ENCODE measurements at places on chromosomes 5 and 9.
A peak's percentile ranks its signal among the peaks of the same experiment; 100 is the strongest.

DNA sequence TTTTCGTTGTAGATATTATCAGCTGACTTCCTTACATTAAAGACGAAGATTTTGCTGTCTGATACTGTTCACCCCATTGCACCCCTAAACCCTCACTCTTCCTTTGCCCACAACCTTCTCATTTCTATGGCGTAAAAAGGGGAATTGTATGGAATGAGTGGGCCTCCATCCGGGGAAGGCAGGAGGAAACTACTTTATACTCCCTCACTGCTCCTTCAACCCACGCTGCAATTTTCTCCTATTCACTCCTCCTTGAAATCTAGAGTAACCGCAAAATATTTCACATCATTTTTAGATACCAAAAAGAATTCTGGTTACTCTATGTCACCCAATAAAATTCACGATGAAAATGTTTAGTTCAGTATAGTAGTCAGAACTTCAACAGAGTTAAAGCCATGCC, 330.8 kb downstream of the DIRAS2 start:
- DNase-seq, result no peak

DNA sequence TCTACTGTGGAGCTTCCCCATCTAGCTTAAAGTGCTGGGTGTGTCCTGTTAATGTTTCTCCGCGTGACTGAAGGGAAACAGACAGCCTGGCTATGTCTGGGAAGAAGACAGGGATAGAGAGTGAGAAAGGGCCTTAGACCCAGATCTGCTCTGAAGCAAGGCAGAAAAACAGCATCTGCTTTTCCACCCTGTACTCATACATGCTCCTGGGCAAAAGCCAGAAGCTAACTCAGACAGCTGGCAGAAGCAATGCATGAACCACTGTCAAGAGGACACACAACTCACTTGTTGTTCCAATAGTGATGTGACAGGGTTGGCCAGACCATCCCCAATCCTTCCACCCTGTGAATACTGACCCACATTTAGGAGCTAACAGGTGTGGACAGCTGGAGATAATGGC, 63.3 kb downstream of the DPYSL3 start:
- no peak for DNase-seq

DNA sequence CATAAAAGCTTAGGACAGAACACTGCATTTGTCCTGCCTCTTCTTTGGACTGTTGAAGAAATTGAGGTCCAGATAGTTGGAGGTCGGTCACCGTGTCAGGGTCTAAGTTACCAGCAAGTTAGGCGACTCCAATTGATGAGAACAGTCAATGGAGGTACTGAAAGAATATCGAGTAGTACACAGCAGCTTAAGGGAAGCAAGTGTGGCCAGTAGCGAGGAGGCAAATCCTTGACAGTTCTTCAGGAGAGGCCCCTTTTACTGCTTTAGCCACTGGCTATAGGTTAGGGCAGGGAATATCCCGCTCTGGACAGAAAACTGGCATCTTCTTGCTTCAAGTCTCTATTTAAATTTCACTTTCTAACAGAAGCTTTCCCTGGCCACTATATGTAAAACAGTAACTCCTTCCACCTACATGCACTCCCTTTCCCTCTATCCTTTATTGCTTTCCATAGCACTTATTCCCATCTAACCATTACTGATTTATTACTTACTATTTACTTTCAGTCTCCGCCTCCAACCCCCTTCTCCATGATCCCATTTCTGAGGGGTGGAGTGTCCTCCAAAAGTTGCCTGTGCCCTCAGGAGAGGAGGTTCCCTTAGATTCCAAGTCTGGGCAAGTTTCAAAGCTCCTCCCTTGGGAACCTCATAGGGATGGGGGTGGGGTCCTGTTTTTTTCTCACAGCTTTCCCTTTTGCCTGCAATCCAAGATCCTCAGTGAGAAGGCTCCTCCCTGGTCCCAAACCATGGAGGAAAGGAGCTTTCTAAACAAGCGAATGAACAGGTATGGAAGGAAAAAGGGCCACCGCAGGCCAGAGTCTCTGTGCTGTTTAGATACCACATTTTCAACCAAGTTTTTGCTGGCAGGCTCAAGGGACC, 4.1 kb upstream of the PRDM6 start:
- no peak for DNase-seq

DNA sequence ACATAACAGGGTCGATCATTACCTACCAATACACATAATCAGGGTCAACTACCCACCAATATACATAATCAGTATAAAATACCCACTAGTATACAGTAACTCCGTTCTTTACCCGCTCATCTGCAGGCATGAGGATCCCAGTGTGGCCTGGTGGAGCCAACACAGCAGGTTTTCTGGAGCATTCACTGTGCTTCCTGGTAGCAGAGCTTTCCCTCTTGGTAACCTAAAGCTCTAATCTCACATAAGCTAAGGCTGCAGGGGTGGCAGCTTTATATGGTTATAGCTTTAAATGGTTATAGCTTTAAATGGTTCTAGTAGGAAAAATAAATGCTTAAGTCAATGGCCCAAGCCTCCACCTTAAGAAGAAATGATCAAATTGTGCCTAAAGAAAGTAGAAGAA, 11.9 kb downstream of the LCN1 start:
- no peak for DNase-seq

DNA sequence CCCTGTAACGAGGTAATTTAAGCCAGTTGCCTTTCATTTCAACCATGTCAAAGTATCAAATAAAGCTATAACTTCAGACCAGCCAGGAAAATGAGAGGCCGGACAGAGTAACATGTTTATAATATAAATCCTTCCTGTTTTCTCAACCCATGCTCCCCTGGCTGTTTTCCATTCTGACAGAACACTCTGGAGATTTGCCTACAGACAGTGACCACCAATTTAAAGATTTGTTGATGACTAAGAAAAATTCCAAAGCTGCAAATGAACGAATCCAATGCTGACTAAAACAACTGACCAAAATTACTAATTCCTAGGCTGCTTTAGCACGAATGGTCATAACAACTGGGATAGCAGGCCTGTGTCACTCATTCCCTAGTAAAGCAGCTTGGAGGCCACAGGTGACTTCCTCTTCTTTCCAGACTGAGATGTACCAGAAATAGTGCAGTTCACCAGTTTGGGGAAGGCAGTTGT, 141.4 kb downstream of the AOPEP start:
- no peak for DNase-seq

DNA sequence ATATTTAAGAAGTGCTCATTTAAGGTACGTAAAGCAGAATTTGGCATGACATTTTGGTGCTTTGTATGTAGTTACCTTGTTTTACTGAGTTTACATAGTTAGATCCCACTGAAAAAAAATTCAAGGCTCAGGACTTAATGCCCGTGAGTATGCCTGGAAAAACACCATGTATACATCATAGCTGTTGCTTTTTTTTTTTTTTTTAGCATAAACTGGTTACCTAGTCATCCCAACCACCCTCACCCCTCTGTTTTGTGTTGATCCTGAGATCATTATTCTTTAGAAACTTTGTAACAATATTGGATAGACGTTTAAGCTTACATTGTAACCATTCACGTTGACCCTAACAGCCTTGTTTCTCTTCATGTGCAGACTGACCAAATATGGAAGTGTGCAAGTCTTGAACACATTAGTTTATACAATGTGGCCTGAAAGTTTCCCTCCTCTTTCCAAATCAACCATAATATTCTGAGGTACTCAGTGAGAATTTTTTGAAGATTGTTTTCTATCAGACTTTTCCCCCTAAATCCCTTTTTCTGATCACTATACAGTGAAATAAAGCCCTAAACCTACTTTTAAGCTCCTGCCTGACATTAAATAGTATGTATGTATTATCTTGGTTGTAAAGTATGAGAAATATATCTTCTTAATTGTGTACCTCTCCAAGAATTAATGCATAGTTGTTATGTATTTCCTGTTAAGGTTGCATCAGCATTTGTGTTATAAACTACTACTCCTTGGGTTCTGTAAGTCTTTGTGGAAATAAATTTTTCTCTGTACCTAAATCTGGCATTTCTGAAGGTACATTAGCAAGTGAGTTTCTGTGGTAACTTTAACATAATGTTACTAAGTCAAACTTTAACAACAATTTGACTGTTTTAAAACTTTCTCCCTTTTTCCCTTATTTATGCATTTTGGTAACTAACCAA, 4.4 kb downstream of the RABGAP1 start:
- no peak for DNase-seq

DNA sequence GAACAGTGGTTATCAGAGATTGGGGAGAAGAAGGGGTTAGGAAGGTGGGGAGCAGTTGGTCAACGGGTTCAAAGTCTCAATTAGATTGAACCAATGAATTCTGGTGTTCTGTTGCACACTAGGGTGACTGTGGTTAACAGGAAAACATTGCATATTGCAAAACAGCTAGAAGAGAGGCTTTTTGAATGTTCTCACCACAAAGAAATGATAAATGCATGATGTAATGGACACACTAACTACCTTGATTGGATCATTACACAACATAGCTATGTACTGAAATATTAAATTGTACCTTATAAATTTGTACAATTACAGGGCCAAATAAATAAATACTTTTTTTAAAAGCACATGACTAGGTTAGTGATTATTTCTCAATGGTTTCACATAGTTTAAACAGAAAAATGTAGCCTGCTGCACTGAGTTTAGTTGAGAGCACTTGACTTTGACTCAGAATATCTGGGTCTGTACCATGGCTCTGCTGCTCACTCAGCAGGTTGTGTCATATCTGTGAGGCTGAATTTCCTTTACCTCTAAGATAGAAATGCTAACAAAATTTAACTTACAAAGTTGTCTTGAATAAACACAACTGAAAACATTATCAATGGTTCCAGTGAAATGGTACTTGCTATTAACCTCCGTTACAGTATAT, 30.4 kb downstream of the NUDT12 start:
- DNase-seq, result no peak

- no peak for DNase-seq
These were observed 978 bp upstream of the RGS14 start for GRCh38 chr5:177356746-177357145.

- no peak for DNase-seq
These were observed 144.7 kb upstream of the SHB start for GRCh38 chr9:38213631-38214299.

GRCh38 chr9:21969011-21969940, 24.9 kb downstream of the CDKN2A start:
- no peak for DNase-seq

DNA sequence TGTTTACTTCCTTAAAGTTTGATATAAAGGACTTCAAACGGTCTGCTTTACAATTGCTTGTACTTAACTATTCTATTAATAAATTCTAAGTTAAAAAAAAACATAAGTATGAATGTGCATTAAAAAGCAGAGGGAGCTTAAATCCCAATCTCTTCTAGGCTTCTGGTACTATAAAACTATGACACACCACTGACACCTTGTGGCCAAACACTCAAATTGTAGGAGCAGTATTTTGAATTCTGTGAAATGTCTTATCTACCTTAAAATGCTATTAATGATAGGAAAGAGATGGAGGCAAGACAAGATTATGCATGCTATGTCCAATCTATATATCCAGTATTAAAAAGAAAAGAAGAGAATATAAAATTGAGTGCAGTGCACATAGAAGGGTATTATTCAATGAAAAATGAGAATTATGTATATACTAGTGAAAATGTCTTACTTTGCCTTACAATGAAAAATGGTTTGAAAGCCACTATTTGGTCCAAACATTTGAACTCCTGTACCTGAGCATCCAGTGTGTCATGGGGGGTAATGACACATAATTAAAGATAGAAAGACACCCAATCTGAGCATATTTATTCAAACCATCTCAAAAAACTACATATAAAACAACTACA, 87.6 kb downstream of the ERP44 start:
- no peak for DNase-seq

DNA sequence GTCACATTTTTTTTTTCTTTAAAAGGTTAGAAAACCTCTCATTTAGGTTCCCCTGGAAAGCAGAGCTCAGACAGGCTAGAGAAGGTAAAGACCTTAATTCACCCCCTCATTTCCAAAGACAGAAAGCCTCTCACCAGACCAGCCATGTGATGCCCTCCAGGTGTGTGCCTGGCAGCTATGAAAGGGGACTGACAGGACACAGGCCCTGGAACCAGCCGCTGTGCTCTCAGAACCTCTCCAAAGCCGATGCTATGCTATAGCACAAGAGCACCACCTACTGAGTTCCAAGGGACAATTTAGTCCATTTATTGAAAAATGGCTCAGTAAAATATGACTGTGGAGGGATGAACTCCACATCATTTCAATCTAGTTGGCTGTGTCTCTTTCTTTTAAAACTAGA, 48.8 kb downstream of the FANCC start:
- no peak for DNase-seq

DNA sequence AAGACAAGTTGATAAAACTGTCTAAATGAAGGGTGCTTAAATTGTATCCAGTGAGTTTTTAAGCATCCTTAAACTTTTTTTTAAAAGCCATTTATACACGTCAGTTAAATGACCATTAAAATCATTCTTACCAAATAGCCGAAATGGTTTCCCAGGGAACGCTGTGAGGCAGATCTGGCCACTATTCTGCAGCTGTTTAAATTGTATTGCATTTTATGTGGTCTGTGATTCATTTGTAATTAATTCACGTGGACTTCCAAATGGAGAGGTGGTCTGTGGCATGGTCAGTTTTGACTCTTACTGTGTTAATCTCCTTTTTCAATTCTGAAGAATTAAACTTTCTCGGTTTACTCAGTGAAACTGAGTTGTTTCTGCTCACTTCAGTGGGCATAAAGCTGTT, 113.7 kb upstream of the OTULINL start:
- DNase-seq, result no peak

DNA sequence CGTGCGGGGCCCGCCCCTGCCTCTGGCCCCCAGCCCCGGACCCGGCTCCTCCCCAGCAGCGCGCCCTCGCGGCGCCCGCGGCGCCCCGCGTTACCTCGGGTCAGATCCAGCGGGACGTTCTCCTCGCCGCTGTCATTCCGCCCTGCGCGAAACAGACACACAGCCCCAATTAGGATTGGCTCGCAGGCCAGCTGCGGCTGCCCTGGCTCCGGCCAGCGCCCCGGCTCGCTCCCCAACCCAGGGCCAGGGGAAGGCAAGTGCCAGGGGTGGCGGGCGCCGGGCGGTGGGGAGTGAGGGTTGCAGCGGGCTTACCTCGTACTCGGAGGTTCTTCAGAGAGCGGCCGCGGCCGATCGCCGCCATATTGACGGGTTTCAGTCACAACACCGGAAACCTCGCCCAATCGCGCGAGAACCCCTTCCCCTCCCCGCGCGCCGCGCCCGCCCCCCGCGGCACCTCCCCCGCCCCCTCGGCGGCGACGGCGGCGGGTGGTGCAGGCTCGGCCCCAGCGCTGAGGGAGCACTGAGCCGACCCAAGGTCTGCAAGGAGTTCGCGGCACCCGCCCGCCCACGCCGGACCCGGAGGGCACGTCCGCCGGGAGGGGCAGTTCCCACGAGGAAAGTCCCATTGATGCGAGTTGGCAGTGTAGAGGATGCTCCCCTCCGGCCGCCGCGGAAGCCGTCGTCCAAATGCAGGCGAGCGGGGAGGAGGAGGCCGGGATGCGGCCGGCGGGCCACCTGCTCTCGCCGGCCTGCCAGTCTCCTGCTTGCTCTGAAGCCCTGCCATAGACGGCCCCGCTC, at the start of gene RICTOR:
TSS of gene RICTOR (minus strand) at position 383 of the 798 bp plus-strand sequence. CDS start at position 361, 22 bp downstream.
- peak; percentile 84 for DNase-seq
